ENCODE measurements at places on chromosomes 5 and 9. TPM values are rescaled to one million over a fixed set of nuclear protein-coding genes. Genes with fewer than 3 reads are reported as not detected.

ECSCR gene
- total RNA-seq: 7.4 TPM

HRCT1 gene
- 43.1 TPM for total RNA-seq

RASA1 gene
- total RNA-seq: 28.8 TPM

CDH9 gene
- total RNA-seq: not detected

SLC1A3 gene
- 1.9 TPM for total RNA-seq

NR2F1-AS1 gene
- 0.69 TPM for total RNA-seq

ENTREP1 gene
- 3.0 TPM for total RNA-seq

SPTLC1 gene
- 83.8 TPM for total RNA-seq

GGTA1 gene
- 0.94 TPM for total RNA-seq

GRCh38 chr9:69471433-69471832 is 146.4 kb downstream of the ENTREP1 start:
- H3K36me3 ChIP-seq: no peaks in the 10 kb centered on the region
- no peak overlapping the region for H3K4me3 ChIP-seq
- DNase-seq: no peak
- no peaks in the 10 kb centered on the region for H3K27me3 ChIP-seq

DNA sequence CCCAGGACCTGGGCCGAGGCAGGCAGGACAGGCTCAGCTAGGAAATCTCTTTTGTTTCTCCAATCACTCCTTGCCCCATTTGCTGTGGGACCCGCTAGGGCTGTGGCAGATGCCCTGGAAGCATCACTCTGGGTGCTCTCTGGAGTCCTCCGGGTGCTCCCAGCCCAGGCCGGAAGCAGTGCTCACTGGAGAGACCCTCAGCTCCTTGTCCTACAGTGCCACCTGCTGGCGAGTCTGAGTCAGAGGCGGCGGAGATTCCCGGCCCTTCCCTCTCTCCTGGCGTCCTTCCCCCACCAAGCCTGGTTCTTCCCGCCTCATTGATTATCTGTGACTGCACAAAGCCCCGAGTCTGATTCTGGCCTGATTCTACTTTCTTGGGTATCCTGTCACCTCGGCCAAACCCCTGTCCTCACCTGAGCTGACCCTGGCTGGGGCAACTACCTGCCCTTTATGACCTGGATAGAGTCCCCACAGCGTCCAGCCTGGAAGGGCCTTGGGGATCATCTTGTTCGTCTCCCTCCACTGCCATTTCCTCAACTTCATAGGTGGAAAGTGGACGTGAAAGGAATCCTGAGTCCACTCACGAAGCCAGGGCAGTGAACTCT is 7.3 kb upstream of the BARHL1 start:
- peaks cover 42% of the 10 kb centered on the region for H3K27me3 ChIP-seq
- H3K4me3 ChIP-seq: no peak overlapping the region
- no peak overlapping the region for H3K27ac ChIP-seq

DNA sequence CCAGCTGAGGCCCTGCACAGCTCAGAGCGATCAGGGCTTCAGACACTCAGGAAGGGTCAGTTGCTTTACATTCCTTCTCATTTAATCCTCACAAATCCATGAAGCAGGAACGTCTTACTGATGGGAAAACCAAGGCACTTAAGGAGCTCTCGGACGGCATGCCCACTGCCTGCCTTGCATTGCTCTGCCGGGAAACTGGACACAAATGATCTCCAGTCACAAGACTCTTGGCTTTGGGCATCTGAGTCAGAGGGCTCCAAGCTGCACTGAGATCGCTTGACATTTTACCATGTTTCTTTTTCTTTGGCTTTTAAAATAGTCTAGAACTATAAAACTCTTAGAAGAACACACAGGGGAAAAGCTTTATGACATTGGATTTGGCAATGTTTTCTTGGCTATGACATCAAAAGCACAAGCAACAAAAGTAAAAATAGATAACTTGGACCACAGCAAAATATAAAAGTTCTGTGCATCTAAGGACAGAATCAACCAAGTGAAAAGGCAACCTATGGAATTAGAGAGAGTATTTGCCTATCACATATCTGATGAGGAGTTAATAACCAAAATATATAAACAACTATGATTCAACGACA is 43.6 kb upstream of the HRH2 start:
- no peak overlapping the region for H3K27ac ChIP-seq
- DNase-seq: no peak
- H3K4me3 ChIP-seq: no peak overlapping the region
- H3K36me3 ChIP-seq: no peaks in the 10 kb centered on the region
- no peaks in the 10 kb centered on the region for H3K27me3 ChIP-seq
- no peaks in the 10 kb centered on the region for H3K4me1 ChIP-seq

GRCh38 chr9:12640016-12640587 is 53.1 kb upstream of the TYRP1 start:
- no peak overlapping the region for H3K4me3 ChIP-seq
- H3K36me3 ChIP-seq: no peaks in the 10 kb centered on the region
- H3K27ac ChIP-seq: no peak overlapping the region
- H3K27me3 ChIP-seq: no peaks in the 10 kb centered on the region

DNA sequence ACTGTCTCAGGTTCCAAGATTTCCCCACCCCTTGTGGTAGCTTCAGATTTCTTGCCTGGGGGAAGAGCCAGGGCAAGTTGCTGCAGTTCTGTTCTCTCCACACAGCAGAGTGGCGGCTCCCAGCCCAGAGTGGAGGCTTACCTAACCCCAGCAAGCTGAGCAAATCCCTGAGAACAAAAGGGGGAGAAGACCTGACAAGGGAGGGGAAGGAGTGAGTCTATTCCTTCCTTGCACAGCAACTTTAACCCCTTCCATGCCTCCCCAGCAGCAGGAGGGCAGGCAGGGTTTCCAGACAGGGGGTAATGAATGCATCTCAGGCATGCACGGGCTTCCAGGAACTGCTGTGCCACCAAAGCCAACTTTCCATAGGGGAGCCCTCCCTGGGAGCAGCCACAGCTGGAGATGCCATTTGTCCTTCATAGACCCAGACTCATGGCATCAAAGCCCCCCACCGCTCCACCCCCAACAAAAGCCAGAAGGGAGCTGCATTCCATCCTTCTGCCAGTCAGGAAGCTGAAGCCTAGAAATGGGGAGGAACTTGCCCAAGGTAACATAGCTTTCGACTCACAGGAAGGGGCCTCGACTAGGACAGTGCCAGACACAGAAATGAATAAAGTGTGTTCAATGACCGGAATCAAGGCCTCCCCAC is 28.8 kb upstream of the FAT2 start:
- H3K27me3 ChIP-seq: no peaks in the 10 kb centered on the region
- H3K4me3 ChIP-seq: no peak overlapping the region
- DNase-seq: no peak
- H3K36me3 ChIP-seq: no peaks in the 10 kb centered on the region

DNA sequence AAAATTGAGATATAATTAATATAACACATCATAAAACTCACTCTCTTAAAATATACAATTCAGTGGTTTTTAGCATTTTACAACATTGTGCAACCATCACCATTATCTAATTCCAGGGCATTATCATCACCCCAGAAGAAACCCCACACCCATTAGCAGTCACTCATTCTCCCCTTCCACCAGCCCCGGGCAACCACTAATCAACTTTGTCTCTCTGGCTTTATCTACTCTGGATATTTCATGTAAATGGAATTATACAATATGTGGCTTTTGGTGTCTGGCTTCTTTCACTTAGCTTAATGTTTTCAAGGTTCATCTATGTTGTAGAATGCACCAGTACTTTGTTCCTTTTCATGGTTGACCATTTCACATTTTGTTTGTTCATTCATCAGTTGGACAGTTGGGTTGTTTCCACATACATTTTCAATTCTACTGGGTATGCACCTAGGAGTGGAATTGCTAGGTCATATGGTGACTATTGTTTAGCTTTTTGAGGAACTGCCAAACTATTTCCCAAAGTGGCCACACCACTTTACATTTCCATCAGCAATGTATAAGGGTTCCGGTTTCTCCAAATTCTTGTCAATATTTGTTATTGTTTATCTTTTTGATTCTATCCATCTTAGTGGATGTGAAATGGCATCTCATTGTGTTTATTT is 62.4 kb downstream of the MARCHF3 start:
- no peak overlapping the region for H3K27ac ChIP-seq
- peaks cover under 1% of the 10 kb centered on the region for H3K4me1 ChIP-seq

- no peak overlapping the region for H3K4me3 ChIP-seq
- no peaks in the 10 kb centered on the region for H3K4me1 ChIP-seq
- no peak overlapping the region for H3K27ac ChIP-seq
- H3K36me3 ChIP-seq: no peaks in the 10 kb centered on the region
Measured at GRCh38 chr9:121906074-121906870, 186.8 kb downstream of the TTLL11 start.

DNA sequence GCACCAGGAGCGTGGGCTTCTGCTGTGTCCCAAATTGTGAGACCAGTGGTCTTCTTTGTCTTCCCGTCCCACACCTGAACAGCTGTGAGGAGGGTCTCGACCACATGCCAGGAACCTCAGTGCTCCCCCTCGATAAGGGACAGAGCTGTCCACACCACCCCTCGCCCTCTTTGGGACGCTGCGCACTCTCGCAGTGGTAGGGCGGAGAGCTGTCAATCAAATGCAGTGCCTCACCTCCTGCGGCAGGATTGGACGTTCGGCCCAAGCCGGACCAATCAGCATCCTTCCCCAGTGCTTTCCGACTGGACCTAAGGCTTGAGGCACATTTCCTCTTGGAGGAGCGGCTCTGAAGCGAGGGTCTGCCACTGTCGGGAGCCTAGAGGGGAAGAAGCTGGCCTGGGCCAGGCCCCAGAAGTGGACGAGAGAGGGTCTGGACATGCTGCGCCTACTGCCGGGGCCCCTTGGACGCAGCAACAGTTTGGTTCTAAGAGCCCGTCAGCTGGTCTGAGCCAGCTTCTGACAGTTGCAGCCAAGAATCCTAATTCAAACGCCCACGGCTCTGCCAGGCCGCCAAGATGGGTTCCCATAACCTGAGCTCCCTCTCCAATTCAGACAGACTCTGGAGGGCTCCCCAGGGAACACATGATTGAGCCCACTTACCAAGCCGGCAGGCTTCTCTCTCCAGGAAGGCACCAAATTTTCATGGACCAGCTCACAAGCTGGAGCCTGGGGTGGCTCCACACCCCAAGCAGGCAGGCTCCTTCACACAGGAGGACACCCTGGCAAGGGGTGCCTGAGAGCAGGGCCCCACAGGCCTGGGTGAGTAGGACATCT is 28.1 kb upstream of the ADAMTS2 start:
- no peak overlapping the region for H3K4me3 ChIP-seq
- H3K4me1 ChIP-seq: no peaks in the 10 kb centered on the region
- no peaks in the 10 kb centered on the region for H3K27me3 ChIP-seq
- no peaks in the 10 kb centered on the region for H3K36me3 ChIP-seq
- DNase-seq: no peak
- no peak overlapping the region for H3K27ac ChIP-seq

DNA sequence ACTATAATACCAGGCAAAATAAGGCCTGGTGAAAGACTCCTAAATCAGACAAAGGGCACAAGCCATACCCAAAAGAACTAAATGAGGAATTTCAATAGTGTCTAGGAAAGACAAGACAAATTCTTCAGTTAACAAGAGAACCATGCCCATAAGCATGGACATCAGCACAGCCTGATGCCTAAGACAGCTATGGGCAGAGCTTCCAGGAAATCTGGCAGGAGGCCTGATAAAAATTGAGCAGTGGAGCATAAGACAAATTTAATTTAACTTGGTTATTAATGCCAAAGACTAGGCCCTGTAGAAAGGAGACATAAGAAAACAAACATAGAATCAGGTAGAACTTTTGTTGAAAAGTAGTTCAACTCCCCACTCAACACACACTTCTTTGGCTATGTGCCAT is 17.3 kb downstream of the KLHL3 start:
- H3K36me3 ChIP-seq: no peaks in the 10 kb centered on the region
- no peak for DNase-seq
- no peak overlapping the region for H3K27ac ChIP-seq
- H3K4me1 ChIP-seq: no peaks in the 10 kb centered on the region
- H3K27me3 ChIP-seq: no peaks in the 10 kb centered on the region

DNA sequence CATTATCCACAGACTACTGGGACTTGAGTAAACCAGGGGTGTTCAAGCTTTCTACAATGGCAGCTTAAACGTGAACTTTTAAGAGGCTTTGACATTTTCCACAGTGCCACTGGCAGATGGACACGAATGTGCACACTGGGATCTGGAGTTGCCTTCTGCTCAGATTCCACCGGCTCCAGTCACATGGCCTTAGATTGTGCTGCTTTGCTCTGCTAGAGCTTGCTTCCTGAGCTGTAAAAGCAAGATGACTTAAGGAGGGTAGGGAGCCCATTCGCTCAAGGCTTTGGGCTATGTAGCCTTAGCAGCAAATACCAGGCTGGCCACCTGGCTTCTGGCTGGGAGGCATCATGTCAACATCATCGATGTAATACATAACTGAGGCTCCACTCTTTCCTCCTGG is 436.9 kb downstream of the MED10 start:
- no peaks in the 10 kb centered on the region for H3K4me1 ChIP-seq
- no peak overlapping the region for H3K4me3 ChIP-seq
- H3K27ac ChIP-seq: no peak overlapping the region
- no peaks in the 10 kb centered on the region for H3K36me3 ChIP-seq

- H3K4me1 ChIP-seq: no peaks in the 10 kb centered on the region
- no peaks in the 10 kb centered on the region for H3K36me3 ChIP-seq
- no peak for DNase-seq
- H3K27me3 ChIP-seq: no peaks in the 10 kb centered on the region
- no peak overlapping the region for H3K4me3 ChIP-seq
- H3K27ac ChIP-seq: no peak overlapping the region
Measured at GRCh38 chr5:45098483-45098882, 289.7 kb downstream of the MRPS30 start.

GRCh38 chr5:9473624-9474023 is 72.3 kb downstream of the SEMA5A start:
- DNase-seq: no peak
- H3K27ac ChIP-seq: no peak overlapping the region
- H3K4me3 ChIP-seq: no peak overlapping the region
- no peaks in the 10 kb centered on the region for H3K36me3 ChIP-seq
- H3K4me1 ChIP-seq: no peaks in the 10 kb centered on the region

DNA sequence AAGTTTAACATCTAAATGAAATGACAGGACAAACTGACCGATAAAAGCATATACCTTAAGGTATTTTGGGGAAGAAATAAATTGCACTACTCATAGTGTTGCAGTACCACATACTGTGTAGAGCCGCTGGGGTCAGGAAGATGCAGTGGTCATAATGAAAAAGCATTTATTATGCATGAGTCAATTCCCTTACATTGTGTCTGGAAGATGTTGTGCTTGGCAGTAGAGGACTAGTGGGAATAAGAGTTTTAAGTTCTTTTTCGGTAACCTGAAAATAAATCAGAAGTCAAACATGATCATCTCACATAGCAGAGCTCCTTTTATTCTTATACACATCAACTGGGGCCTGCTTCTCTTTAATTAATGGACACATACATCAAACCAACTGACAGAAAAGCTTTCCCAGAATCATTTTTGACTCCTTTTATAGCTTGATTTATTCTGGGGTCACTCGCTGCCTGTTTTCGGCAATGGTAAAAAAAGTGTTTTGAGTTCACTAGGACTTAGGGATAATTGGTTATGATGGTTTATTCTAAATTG is 262.5 kb upstream of the CHD1 start:
- H3K4me1 ChIP-seq: no peaks in the 10 kb centered on the region
- H3K4me3 ChIP-seq: no peak overlapping the region
- H3K27ac ChIP-seq: no peak overlapping the region
- no peaks in the 10 kb centered on the region for H3K36me3 ChIP-seq
- no peak for DNase-seq

Measured in colonic mucosa (tissue), 4 donors.